ENCODE measurements at places on chromosomes 7 and 10.

DNA sequence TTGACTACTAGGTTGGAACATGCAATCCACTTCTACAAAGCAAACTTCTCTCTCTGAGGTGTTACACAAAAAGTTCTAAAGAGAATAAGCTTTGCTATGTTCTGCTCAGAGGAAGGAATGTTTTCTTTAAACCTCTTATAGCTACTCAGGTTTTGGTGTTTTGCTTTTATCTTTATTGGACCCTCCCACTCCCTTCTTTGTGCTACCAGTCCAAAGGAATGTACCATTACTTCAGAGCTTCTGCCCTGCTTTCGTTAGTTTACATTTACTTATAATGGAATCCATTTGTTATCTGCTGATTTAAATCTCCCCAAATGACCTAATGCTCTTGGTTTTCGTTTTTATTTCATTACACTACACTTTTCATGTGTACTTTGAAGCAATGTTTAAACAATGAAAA, 154.9 kb downstream of the ATE1 start:
- DNase-seq: no peak

DNA sequence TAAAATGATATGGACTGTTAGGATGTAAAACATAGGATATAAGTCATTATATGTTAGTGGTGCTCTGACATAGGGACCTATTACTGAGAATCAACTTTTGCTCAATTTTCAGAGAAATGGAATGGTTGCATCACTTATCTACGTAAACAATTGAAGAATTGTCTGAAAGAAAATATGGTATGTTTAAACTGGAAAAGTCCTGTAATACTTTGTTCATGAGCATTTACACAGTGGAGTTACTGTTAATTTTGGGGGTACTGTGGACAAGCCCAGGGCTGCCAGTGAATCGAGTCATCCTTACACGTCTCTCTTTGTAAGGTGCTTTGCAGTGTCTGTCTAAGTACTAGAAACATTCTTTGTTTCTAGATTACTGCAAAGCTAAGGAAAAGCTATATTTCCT, 152.0 kb downstream of the ZNF22 start:
- DNase-seq: no peak

DNA sequence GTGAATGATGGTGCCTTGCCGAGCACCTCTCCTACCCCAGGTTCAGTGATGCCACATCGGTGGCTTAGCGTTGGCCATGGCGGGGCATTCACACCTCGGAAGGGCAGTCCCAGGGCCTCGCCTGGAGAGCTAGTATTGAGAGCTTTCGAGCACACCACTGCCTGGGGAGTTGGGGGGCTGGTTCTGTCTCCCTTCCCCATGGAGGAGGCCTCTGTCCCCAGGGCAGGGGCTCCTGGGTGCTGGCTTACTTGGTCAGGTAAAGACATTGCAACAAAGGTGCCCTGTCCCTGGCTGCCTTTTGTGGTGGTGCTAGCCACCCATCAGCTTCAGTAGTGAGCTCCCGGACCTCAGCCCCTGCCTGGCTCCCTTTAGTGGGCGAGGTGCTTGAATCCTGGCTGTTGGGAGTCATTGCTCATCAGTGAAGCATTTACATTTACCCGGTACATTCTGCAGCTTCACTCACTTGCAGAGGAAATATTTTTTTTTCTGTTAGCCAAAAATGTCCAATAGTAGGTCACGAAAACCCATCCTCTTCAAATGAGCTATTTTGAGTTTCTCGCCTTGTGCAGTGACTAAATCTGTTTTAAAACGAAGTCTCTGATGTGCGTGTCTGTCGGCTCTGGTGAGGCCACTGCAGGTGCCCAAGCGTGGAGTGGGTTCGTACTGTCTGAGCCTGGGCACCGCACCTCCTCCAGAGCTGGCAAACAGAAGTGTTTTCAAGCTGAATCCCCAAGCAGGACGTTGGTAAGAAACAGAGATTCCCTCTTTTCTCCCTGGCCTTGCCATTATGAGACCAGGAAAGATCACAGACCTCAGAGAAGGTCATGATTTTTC, 95.5 kb downstream of the INPP5A start:
- no peak for DNase-seq

GRCh38 chr7:155374276-155375252, 76.9 kb downstream of the INSIG1 start:
- DNase-seq: no peak

GRCh38 chr10:73043766-73044377, 52.8 kb downstream of the P4HA1 start:
- DNase-seq: no peak

DNA sequence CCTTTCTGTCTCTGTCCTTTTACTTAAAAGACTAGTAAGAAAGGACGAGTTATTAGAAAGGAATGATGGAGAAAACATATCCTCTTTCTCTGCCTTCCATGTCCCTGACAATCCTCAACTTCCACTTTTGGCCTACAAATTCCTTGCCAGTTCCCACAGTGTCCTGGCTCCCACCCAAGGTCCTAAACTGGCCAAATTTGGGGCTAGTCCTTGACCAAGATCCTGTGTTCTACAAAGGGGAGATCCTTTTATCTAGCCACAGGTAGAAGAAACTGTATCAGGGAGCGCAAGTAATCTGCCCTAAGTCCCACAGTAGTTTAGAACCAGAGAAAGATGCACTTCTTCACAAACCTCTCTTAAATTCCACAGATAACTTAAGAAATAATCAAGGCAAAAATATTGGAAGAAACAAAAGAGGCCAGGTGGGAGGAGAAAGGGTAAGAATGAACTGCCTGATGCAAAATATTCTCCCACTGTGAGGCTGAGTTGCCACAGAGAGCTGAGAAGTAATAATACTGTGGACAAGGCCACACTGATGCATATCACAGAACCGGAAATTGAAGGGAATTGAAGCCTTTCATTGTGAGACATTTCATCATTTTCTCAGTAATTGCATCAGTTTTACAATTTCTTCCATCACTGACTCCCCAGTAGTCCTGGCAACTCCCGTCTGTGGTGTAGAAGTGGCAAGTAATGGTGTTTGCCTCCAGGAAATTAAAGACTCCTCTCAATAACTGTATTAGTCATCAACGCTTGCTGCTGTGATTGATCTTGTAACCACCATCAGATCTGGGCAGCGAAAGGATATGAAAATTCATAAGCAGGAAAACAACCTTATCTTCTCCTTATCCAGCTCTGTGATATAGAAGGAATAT, 47.2 kb downstream of the DNAJC12 start:
- DNase-seq: no peak

- no peak for DNase-seq
These were observed 171.0 kb downstream of the PPP1R17 start for GRCh38 chr7:31858055-31858454.

- DNase-seq: no peak
These were observed 671 bp upstream of the CHST3 start for GRCh38 chr10:71963351-71964097.

GRCh38 chr7:47771990-47772360, 176.3 kb downstream of the PKD1L1 start:
- DNase-seq: no peak

All from CD4-positive, alpha-beta T cell treated with Interleukin-6 for 4 hours (primary cell).